Tongue (tissue), 3 donors: ENCODE measurements at places on chromosomes 11 and 22.
A peak's percentile ranks its signal among the peaks of the same experiment; 100 is the strongest.

- DNase-seq, result peak; percentile 81
These were observed 8.5 kb upstream of the CHRDL2 start for GRCh38 chr11:74739546-74740270.

DNA sequence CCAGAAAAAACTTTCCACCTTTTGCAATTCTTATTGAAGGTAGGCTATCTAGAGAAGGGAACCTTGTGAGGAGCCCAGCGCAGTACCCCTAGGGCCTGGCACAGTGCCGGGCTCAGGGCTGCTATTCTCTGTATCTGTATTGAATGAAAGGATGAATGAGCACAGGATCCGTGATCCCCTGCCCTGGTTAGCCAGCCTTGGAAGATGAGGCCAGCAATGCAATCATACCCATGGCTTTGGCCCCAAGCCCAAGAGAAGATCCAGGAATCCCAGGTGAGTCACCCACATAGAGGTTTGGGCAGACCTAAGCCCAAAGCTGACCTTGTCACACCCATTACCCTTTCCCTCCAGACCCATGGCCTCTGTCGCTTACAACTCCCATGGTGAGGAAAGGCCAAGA lies 92.5 kb upstream of the CD82 start:
- DNase-seq, result no peak

GRCh38 chr22:40289991-40290459 lies 56.3 kb upstream of the ADSL start:
- no peak for DNase-seq

- DNase-seq, result no peak
These were observed 49.9 kb downstream of the KIAA1671 start for GRCh38 chr22:25002241-25002985.

DNA sequence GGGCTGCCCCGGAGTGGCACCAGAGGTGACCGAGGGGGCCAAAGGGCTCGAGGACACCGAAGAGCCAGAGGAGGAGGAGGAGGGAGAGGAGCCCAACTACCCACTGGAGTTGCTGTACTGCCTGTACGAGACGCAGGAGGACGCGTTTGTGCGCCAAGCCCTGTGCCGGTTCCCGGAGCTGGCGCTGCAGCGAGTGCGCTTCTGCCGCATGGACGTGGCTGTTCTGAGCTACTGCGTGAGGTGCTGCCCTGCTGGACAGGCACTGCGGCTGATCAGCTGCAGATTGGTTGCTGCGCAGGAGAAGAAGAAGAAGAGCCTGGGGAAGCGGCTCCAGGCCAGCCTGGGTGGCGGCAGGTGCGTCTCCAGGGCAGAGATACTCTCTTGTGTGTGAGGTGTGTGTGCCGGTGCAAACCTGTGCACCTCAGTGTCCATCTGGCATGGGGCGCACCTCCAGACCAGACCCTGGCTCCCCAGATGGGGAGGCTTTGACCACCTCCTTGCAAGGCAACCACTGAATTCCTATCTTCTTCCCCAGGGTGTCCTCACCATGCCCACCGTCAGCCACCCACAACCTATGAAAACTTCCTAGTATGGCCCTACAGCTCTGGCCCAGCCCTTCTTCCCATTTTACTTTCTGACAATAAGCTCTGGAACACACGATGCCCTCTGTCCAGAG lies 3.4 kb downstream of the NLRP6 start:
- no peak for DNase-seq

GRCh38 chr11:10205928-10206327 lies 88.1 kb downstream of the SBF2 start:
- DNase-seq, result no peak

GRCh38 chr11:122976734-122977469 lies 4.7 kb downstream of the BSX start:
- DNase-seq, result no peak
